Activated naive CD8-positive, alpha-beta T cell treated with anti-CD3 and anti-CD28 coated beads for 36 hours (primary cell): ENCODE measurements at places on chromosomes 5 and 9. TPM values are rescaled to one million over a fixed set of nuclear protein-coding genes. Genes with fewer than 3 reads are reported as not detected.

DNA sequence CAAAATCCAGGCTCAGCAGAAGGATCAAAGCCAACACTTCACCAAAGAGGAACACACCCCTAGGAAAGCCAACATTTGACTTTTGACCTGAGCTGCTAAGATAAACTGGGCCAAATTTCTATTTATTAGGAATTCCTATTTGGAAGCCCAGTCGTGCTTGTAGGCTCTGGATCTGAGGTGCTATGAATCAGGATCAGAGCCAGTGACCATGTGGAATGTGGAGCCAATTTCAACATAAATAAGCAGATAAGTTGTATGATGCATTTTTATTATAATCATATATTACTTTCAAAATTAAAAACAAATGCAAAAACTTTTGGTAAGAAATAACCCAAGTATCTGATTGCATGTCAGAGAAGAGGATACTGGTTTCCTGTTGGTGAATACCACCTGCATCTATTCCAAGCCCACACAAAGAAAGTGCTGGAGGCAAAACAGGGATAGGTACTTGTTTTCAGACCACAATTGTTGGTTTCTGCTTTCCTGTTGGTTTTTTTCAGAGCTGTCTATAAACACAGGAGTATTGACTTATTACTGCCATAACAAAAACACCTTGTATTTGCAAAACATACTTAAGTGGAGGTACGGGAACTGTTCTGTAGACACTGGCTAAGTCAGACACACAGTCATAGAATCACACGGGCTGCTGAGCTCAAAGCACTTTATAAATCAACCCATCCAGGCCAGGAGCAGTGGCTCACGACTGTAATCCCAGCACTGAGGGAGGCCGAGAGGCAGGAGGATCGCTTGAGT lies 52.8 kb downstream of the ARL15 start:
- no peak for DNase-seq

- no peak for DNase-seq
Observed at GRCh38 chr5:43005031-43005430, 35.1 kb downstream of the ANXA2R start.

- DNase-seq: no peak
Observed at GRCh38 chr5:172407822-172408221, 46.5 kb downstream of the SH3PXD2B start.

- DNase-seq: no peak
Observed at GRCh38 chr5:157047898-157048297, 11.0 kb downstream of the HAVCR1 start.

DNA sequence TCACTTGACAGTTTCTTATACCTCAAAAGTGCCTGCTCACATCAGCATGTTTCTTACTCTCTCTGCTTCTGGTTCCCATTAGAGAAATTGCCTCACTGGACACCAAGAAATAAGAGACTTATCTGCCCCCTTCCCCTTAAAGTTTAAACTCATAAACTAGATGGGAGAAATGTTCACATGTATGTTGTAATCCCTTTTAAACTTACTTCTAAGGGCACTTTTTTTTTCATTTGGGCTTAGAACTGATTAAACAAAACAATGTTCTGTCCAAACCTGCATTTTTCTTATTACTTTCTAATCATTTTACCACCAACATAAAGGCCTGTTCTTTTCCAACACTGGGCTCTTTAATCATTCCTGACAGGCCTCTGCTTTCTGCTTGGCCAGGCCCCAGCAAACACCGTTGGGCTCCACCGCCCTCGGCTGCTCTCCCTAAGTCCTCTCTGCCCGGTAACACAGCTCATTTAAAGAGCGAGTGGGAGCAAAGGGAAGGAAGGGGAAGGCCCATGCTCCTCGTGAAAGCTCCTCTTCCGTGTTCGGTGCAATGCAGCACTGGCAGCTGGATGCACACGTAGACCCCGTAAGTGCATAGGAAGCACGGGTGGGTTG lies 53.4 kb downstream of the ROR2 start:
- DNase-seq: no peak

The TYRP1 gene
- total RNA-seq: not detected

The IL13 gene
- 0.72 TPM for total RNA-seq

The RANBP17 gene
- total RNA-seq: 0.35 TPM
